ENCODE measurements at places on chromosomes 16 and 17. TPM values are rescaled to one million over a fixed set of nuclear protein-coding genes. Genes with fewer than 3 reads are reported as not detected.

Gene KRT33B
- polyA plus RNA-seq = 0.06 TPM

GRCh38 chr16:14251419-14251818 lies 180.3 kb downstream of the MRTFB start:
- no peak for DNase-seq

DNA sequence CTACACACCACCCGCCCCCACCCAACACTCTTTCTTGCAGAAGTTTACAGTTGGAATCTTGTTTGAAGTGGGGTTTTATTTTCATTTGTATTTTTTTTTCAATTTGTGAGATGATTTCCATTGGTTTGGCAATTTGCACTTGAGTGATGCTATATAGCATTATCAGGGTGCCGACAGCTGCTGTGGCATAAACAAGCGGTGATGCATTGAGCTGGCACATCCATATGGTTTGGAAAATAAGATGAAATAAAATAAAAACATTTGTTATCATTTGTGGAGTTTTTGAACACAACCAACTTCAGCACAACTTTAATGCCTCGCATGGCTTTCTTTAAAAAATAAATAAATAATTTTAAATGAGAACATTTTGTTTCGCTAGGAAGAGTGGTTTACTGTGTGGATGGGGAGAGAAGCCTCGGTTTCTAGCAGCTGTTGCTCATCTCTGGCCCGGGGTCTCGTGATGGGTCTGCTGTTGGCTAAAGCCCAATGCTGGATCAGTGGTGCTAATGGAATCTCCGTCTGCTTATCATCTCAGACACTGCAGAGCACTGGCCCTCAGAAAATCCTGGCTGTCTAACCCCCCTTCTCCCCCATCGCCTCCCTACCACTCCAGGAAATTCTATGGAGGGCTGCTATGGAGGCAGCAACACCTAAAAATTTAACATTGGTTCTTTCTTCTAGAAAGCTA lies 192.3 kb upstream of the MAF start:
- DNase-seq = no peak

DNA sequence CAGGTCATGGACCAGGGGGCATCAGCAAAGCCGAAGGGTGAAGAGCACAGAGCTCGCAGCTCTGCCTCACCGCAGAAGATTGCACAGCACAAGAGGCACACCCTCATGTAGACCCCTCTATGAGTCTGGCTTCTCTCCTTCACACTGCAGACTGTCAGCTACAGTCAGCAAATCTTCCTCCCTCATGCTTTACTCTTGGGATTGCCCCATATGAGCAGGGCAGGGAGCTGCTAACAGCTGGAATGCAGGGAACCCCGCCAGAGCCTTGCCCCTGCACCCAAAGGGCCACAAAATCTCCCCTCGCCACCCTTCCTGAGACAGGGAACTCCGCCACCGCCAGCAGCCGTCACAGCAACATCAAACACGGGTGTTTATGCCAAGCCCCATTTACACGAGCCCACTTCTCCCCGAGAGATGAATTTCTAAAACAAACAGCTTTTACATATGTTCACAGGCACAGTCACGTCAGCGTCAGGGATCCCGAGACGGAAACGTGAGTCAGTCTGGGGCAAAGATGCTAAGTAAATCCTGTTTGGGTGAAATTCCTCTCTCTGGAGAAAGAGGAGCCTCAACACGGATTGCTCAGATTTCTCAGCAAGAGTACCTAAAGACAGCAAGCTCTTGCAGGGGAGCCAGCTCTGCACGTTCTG lies 121.9 kb downstream of the CDYL2 start:
- DNase-seq = no peak

DNA sequence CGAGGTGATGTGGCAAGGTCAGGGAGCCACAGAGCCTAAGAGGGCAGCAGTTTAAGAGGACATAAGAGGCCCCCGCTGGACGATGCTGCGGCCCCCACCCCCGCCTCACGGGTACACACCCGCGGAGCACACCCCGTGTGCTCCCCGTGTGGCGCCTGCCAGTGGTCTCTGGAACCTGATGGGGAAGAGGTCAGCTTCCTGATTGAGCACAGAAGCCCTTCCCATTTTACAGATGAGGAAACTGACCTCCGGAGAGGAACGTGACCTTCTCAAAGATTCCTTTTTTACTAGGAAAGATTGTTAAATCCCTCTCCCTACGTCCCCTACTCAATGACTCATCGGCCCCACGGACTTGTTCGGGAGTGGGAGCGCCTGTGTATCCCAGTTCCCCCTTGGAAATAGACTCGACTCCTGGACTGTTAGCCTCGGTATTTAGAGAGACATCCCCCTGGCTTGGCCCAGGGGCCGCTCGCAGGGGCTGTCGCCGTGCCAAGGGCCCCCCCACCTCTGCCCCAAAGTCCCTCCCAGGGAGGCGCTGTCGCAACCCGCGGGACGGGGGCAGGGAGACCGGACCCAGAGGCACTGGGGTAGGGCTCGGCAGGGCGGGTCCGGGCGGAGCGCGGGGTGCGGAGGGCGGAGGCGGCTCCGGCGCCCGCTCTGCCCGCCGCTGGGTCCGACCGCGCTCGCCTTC lies at the start of gene ABCC3:
ABCC3 (plus strand) TSS at position 658 of the 691 bp plus-strand sequence. CDS start 56 bp downstream, outside the sequence.
- no peak for DNase-seq

- no peak for DNase-seq
Measured at GRCh38 chr16:79101491-79101890, 499.0 kb downstream of the MAF start.

DNA sequence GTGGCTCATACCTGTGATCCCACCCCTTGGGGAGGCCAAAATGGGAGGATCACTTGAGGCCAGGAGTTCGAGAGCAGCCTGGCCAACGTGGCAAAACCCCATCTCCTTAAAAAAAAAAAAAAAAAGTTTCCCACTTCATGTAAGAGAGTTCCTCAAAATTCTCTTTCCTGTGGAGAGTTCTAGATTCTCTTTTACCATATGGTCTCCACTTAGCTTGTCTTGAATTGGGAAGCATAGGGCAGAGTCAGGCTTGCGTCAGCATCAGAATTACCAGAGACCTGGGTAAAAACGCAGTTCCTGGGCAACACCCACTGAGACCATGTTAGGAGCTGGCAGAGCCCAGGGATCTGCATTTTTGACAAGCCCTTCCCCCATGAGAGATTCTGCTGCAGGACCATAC lies 158.4 kb downstream of the CCDC182 start:
- no peak for DNase-seq

- no peak for DNase-seq
Measured at GRCh38 chr17:63361182-63361581, 84.9 kb downstream of the CYB561 start.

DNA sequence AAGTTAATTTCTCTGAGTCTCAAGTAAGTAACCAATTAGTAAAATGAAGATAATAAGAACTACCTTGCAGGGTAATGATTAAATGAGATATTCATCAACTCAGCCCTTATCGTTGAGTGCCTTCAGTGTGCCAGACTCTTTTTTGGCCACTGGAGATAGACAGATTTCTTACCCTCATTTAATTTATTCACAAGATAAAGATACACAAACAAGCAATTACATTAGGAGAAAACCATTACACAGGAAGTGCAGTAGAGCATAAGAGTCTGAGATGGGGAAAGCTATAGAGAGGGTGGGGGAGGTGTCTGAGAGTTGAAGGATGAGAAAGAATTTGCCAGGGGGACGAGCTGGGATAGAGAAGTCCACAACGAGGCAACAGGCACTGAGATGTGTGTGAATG lies 72.5 kb upstream of the BCAR1 start:
- no peak for DNase-seq

Data from mammary epithelial cell (primary cell).